ENCODE measurements at places on chromosomes 11 and 22.

DNA sequence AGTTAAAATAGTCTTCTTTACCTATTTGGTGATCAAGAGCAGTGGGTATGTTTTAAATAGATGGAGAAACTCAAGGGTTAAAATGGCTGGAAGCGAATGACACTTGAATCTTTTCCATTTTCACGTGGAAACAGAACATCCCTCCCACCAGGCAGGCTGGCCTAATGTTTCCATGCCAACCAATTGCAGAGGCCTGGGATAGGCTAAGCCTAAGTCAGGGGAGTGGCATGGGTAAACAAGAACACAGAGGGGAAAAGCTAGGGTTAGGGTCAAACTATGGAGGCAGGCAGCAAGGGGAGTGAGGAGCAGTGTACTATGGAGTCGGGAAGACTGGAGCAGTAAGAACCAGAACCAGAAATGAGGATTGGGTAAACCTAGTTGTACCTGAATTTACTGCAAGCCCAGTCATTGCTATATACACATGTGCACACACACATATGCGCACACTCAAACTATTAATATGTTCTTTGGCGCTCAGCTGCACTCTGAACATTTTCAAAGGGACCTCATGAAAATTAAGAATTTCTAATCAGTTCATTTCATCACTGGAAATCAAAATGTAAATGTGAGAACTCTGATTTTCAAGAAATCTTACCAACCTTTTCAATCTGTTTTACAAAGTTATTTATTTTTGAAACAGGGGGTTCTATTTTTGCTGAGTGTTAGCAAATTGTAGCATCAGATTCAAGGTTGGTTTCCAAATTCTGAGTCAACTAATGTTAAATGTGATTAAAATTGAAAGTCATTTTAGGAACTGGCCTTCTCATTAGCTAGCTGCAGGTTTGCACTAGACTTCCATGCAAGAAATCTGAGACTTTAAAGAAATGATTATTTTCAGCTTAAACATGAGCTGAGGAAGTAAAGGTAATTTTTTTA, 327.0 kb upstream of the CCDC90B start:
- DNase-seq: no peak

DNA sequence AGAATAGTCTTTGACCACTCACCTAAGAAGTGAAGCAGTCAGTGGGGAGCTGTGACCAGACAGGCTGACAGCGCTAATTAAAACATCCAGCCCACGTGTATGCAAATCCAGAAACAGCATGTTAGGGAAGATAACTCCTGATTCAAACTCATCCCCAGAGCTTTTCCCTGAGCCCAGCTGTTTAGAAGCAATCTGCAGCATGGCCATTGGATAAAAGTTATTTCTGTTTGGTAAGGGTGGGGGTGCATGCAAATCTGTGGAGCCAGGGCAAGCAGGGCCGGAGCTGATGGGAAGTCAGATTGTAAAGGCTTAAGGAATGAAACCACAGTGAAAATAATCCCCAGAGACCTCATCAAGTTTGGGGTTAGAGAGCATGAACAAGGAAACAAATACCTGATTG, 247.9 kb upstream of the KIRREL3 start:
- DNase-seq: no peak

DNA sequence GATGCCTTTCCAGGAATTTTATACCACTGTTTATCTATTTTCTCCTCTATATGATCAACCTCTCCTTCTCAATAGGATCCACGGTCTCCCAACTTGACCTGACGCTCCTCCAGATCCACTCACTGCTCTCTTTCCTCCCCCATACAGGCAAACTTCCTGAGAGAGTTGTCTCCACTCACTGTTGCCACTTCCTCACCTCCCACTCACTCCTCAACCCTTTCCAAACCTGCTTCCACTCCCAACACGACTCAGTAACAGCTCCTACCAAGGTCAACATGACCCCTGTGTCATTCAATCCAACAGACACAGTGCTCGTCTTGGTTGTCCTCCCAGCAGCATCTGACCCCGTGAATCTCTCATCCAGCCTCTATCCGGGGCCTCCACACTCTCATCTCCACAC, 3.1 kb downstream of the APBB1 start:
- DNase-seq: no peak

DNA sequence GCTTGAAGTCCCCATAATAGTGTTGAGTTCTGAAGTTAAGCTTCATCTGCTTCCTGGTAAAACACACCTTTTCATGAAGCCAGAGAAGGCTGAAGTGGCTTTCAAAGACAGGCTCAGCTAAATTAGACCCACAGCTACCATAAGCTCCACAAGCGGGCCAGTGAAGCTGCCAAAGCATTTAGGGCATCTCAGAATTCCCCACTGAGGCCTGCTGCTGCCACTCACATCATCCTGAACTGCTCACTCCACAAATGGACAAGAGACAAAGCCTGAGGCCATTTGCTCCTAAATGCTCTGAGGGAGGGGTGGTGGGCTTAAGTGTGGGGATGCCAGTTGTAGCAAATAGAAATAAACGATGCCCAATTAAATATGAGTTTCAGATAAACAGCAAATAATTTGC, 14.6 kb downstream of the CCDC83 start:
- DNase-seq: no peak

All from adipocyte (in vitro differentiated cells).